ENCODE measurements at places on chromosomes 2 and 18.

DNA sequence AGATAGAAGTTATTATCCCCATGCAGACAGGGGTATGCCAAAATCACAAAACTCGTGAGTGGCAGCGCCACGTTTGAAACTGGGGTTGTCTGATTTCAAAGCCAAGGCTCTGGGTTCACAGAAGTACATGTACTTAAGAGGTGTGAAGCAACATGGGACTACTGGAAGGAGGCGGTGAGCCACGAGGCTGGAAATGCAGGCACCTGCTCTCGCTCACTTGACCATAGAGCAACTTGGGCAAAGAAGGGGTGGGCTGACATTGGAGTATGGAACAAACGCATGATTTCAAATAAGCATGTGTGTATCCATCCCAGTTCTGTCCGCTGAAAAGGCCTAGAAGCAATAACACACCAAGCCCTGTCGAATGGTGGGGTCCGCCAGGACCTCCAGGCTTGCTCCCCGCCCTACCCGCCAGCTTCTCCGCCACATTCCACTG, 593 bp upstream of the ACTR2 start:
- DNase-seq = no peak

DNA sequence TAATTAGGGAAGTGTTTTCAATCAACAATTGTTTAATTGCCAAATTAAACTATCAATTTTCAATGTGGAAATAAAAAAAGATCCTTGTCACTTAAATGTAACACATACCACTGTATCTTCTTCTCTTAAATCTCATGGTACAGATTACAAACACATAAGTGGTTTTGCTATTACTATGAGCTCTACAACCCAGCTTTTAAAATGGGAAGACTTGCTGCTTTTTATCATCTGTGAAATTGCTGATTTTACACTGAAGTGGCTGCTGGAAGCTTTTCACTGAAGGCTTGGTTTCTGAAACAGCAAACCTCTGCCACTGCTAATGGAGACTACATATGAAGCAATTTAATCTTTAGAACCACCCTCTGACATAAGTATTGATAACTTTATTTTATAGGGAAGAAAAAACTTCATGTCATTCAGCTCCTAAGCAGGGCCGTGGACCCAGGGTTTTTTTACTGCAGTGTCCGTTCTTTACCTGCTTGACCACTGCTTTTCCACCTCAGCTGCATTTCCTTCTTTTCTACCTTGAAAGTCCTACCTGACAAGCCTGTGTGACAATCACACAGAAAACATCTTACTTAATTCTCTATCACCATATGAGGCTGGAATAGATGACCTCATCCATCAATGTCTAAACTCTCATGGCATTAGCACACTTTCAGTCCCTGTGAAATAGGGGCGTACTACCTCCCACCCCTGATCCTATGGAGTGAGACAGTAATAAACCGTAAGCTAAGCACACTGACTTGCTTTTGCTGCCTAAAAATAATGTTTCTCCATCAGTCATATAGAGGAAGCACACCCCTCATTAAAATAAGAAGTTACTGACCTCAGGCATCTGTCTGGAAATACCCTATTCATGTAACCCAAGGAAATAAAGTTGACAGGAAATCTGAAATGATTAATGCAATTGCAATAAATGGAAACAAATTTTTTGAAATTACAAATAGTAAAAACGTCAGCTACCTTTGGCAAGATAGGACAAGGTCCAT, 19.2 kb upstream of the SLC8A1 start:
- no peak for DNase-seq

DNA sequence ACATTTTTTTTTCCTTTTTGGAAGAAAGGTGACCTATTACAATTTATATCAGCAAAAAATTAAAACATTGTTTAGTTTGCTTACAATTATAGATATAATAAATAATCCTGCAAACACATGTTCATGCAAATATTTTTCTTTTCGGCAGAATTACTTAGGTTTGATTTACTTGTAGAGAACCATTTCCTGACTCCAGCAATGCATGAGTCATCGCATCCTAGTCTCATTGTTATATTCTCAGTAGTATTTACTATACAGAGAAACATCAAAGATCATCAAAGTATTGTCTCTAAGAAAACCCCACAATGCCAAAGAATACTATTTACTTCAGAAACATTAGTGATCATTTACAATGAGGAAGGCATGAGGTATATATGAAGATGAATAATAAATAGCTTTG, 40.4 kb upstream of the MTIF2 start:
- no peak for DNase-seq

DNA sequence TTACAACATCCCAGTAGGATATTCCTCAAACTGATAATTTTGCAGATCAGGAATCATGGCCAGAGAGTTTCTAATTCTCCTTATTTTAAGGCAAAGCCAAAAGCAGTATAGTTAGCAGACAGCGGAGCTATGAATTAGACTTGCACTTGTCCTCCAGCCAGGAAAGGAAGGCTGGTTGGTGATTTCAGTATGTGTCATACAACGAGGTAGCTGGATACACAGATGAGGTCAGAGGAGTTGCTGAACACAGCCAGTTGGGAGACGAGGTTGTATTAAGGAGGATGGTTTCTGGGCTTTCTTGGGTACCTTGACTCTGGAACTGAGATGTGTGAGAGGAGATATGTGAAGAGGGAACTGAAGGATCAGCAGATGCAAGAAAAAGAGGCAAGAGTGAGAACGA, 185.2 kb downstream of the SOX11 start:
- no peak for DNase-seq

GRCh38 chr18:46693996-46694395, 37.0 kb upstream of the LOXHD1 start:
- no peak for DNase-seq

DNA sequence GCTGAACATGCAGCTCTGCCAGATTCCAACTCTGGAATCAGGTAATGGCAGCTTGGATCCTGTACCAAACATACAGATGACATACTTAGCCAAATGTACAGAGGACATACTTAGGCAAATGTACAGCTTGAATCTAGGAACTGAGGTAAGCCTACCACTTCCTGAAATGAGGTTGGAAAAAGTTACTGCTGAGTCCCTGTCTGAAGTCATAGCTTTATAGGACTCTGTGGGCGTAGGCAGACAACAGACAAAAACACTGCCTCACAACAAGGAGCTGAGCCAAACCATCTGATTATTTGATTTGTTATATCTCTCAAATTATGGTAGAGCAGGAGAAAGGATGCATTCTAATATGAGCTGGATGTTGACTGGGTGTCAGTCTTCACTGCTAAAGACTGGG, 290.2 kb upstream of the TCF4 start:
- DNase-seq = no peak

DNA sequence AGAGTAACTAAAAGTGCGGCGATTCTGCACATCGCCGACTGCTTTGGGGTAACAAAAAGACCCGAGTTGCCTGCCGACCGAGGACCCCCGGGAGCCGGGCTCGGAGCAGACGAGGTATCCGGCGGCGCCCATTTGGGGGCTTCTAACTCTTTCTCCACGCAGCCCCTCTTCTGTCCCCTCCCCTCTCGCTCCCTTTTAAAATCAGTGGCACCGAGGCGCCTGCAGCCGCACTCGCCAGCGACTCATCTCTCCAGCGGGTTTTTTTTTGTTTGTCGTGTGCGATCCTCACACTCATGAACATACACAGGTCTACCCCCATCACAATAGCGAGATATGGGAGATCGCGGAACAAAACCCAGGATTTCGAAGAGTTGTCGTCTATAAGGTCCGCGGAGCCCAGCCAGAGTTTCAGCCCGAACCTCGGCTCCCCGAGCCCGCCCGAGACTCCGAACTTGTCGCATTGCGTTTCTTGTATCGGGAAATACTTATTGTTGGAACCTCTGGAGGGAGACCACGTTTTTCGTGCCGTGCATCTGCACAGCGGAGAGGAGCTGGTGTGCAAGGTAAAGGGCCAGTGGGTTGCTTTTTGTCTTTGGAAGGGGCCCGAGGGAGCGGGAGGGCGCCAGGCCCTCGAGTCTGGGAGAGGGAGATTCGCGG, 1.4 kb downstream of the TRIB2 start:
- peak; percentile 40 for DNase-seq

GRCh38 chr2:120956486-120957156, 221.0 kb downstream of the GLI2 start:
- no peak for DNase-seq

DNA sequence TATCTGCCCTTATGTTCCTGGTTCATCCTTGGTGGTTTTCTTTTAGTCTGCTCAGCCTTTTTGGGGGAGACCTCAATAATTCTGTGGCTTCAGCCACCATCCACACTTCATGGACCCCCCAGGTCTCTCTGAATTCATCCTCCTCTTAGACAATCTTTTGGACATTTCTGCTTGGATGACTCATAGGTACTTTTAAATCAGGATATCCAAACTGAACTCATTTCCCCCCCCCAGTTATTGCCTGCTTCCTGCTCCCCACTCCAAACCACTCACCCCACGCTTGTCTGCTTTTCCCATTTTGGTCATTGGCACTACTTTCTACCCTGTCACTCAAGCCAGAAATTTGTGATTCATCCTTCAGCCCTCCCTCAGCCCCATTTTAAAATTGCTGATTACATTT, 78.5 kb downstream of the TANC1 start:
- DNase-seq = no peak

DNA sequence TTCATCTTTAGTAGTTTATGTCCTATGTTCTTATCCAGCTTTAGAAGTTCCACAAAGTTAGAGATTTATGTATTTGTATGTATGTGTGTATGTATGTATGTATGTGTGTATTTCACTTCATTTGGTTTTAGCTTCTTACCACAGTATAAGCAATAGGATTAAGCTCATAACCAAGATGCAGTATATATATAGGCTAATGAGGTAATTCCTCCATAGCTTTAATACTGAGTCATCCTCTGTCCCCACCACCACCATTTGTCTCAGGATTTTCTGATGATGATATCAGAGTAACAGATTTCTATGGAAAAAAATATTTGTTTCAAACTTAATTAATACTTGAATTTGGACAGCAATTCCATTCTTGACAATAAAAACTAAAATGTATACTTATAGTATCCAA, 159.2 kb downstream of the SOX11 start:
- no peak for DNase-seq

DNA sequence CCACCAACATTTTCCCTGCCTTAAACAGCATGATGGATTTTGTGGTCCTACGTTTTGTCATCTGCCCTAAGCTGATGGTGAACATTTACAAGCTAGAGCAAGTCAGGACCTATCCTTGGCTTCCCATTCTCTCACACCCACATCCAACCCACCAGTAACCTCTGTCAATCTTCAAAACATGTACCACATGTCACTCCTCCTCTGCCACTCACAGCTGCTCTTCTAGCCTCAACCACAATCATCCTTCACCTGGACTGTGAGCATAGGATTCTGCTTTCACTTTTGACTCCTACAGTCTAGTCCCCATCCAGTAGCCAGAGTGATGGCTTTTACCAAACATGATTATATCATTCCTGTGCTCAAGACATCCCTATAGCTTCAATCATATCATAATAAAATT, 279.8 kb upstream of the DLGAP1 start:
- no peak for DNase-seq

DNA sequence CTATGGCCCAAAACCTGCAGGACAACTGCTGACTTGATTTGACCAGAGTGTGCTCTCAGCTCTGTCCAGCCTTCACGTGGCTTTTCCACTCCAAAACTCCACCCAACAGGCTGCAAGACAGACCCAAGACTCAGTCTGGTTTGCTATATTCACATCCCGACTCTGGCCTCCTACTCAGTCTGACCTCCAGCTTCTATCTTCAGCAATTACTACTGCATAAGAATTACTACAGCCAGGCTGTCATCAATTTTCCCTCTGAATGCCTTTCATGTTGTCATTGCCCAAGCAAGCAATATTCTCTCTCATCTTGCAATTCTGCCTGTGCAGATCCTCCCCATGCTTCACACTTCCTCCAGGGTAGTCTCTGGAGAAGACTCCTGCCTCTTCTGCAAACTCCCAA, 53.6 kb upstream of the GYPC start:
- no peak for DNase-seq

DNA sequence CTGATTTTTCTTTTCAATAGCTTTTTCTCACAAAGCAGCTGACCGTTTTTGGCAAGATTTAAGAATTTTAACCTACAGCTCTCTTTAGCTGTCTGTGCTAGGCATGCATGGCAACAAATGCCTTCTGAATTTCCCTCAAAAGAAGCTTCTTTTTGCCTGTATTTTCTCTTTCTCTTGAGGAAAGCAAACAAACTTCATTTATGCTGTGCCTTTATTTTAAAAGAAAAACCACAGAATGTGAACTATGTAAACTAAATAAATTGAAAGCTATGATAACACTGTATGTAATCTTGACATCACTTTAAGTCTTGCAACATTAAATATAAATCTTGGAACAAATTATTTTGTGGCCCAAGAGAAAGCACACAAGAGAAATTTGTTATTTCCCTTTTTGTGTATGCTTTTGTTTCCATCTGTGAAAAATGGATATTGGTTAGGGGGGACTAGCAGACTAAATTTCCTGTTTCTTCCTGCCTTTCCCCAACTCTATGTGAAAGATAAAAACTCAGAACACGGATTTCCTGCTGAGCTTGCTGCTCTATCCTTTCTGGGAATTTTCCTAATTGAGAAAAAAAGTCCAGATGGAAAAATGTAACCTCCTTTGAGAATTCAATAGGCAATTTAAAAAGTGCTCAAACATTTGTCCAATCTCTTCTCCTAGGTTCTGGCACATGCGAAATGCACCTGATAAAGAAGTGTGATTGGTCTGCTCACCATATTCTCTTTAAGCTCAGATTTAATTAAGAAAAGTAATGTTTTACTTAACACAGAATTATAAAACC, 20.9 kb upstream of the TFPI start:
- no peak for DNase-seq
